ENCODE measurements at places on chromosomes 12 and 14.

DNA sequence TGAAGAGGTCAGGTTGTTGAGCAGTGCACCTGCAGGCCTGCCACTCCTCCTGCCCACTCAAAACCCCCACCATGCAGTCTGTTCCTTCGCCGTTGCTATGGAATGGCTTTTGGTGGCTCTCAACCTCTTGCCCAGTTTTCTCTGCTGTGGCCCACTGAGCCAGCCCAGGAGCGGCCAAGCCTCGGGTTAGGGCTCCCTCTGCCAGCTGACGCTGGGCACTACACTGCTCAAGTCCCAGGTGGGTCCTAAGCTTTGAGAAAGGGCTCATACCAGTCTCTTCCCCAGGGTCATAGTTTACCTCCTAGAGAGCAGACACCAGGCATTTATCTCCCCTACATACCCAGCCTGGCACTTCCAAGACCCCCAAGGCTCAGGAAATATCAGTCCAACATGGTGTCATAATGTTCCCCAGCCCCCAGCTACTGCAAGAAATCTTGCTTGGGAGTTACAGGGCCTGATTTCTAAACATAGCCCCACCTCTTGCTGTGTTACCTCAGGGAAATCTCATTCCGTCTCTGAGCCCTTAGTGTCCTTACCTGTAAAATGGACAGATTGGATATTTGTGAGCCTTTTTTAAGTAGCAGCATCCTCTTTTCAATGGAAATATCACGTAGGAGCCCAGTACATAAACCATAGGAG lies 59.4 kb downstream of the TSPAN11 start:
- no peak overlapping the region for H3K27ac ChIP-seq
- no peaks in the 10 kb centered on the region for H3K4me1 ChIP-seq
- no peaks in the 10 kb centered on the region for H3K36me3 ChIP-seq
- no peak overlapping the region for H3K4me3 ChIP-seq

DNA sequence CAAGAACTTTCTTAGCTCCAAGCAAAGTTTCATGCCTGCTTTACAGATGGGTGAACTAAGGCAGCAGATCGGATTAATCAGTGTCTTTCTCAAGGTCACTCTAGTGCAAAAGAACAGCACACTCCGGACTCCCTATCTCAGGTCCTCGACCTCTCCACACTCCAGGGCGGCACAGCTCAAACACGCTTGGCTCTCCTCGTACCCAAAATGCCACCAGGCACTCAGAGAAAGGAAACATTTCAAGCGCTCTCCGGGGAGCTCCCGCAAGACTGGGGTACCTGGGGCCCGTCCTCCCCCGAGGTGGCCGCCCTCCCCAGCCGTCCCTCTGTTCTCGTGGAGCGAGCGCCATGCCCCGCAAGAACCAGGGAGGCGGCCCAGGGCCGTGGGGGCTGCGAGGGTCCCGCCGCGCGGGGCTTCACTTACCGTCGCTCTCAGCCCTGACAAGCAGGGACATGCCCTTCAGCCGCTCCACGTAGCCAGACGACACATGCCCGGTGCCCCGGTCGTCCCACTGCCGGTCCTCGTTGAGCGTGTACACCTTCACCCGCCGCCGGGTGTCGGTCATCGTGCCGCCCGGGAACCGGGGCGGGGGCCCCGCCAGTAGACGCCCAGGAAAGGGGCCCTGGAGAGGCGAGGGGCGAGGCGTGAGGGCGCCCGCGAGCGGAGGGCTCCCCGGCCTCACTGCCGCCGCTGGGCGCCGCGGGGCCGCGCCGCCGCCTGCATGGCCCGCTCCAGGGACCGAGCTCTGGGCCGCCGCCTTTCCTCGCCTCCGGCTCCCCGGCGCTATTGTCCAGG lies 830 bp downstream of the PPP4R3A start:
- no peak for DNase-seq
- peak overlapping the region; percentile 89 for H3K4me3 ChIP-seq
- H3K27ac ChIP-seq = no peak overlapping the region
- H3K27me3 ChIP-seq = no peaks in the 10 kb centered on the region
- no peaks in the 10 kb centered on the region for H3K4me1 ChIP-seq

GRCh38 chr12:55852740-55853139 lies 10.0 kb upstream of the MMP19 start:
- H3K4me1 ChIP-seq = peaks cover 2% of the 10 kb centered on the region
- no peak overlapping the region for H3K27ac ChIP-seq
- DNase-seq = no peak

DNA sequence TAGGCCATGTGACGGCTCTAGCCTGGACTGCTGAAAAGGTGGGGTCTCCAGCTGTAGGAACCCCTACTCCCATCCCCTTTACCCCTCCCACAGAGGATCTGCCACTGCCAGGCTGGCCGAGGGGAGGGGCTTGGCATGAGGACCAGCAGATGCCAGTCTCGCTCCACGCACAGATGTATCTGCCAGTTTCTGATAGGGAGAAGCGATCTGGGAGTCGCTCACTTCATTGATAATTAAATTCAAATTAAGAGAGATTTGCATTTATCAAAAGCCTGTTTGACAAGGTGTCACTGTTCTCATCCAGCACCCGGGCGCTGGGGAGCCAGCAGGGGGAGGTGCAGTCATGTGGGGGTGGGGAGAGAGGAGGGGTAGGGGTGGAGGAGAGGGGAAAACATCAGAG lies 217.6 kb upstream of the MYL2 start:
- H3K27me3 ChIP-seq = no peaks in the 10 kb centered on the region
- H3K27ac ChIP-seq = no peak overlapping the region
- no peak for DNase-seq
- no peak overlapping the region for H3K4me3 ChIP-seq
- H3K4me1 ChIP-seq = no peaks in the 10 kb centered on the region

GRCh38 chr12:9163392-9163791 lies 44.8 kb downstream of the PZP start:
- H3K27ac ChIP-seq = no peak overlapping the region
- no peaks in the 10 kb centered on the region for H3K36me3 ChIP-seq
- DNase-seq = no peak

GRCh38 chr14:57870686-57871457 lies 5.0 kb upstream of the SLC35F4 start:
- no peaks in the 10 kb centered on the region for H3K36me3 ChIP-seq
- peaks cover 4% of the 10 kb centered on the region for H3K4me1 ChIP-seq
- H3K27ac ChIP-seq = no peak overlapping the region

- no peaks in the 10 kb centered on the region for H3K27me3 ChIP-seq
- H3K36me3 ChIP-seq = no peaks in the 10 kb centered on the region
- no peak overlapping the region for H3K4me3 ChIP-seq
- DNase-seq = no peak
These were observed 85.5 kb downstream of the STON2 start for GRCh38 chr14:81314443-81315175.

DNA sequence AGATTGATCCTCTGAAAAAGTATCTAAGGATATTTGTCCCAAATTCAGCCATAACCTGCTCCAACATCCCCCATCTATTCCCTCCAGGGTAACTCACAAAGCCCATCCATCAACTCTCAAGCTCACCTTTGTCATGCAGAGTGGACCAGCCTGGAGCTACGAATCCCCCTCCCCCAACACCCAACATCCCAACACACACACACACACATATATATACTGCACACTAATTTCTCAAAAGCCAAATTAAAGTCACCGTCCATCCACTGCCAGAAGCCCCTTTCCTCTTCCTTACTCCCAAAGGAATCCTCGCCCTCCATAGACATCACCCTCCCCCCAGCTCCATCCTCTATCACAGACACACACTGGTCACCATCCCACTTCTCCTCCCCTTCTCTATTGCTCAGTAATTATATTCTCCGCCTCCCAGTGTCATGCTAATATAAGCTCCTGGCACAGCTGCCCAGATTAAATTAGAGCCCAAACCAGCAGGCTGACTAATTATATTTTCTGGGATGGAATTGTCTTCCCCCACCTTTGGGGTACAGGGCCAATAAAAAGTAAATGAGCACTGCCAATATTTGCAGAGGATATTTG lies 13.5 kb upstream of the TESPA1 start:
- no peaks in the 10 kb centered on the region for H3K27me3 ChIP-seq
- peaks cover 4% of the 10 kb centered on the region for H3K4me1 ChIP-seq
- no peak for DNase-seq
- no peak overlapping the region for H3K4me3 ChIP-seq

- DNase-seq = no peak
- no peaks in the 10 kb centered on the region for H3K27me3 ChIP-seq
- no peaks in the 10 kb centered on the region for H3K36me3 ChIP-seq
- peaks cover 1% of the 10 kb centered on the region for H3K4me1 ChIP-seq
- no peak overlapping the region for H3K4me3 ChIP-seq
These were observed 17.9 kb downstream of the SPRING1 start for GRCh38 chr12:116719731-116720528.

DNA sequence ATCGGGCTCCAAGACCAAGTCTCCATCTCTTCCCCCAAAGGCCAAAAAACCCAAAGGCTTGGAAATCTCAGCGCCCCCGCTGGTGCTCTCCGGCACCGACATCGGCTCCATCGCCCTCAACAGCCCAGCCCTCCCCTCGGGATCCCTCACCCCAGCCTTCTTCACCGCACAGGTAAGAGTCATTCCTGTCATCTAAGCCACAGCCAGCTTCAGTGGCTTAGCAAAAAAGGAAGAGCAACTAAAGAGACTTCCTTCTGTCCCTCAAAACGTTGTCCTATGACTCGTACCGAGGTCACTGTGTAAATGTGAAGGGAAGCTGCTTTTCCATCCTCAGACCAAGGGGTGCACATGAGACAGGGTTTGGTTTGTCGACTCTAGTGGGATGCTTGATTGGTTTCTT lies 53.4 kb downstream of the ELK3 start:
- 0 out of 2 replicates have a peak, but pooled peaks cover 5% of the 10 kb centered on the region for H3K36me3 ChIP-seq
- no peak overlapping the region for H3K27ac ChIP-seq
- H3K27me3 ChIP-seq = no peaks in the 10 kb centered on the region

DNA sequence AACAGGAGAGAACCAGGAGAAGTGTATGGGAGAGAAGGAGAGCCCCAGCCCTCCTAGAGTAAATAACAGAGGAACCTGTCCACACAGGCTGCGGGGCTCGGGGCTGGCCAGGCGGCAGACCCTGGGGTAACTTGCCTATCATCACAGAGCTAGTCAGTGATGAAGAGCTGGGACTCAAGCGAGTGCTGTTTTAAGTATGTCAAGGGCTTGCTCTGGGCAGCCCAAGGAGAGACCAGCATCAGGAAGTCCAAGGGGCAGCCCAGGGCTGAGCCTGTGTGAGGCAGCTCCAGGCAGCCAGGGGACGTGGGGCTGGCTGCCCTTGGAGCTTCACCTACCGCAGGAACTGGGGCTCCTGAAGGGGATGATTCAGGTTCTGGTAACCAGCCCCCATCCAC lies 10.0 kb downstream of the VWF start:
- H3K4me3 ChIP-seq = no peak overlapping the region
- no peak overlapping the region for H3K27ac ChIP-seq
- no peaks in the 10 kb centered on the region for H3K36me3 ChIP-seq

DNA sequence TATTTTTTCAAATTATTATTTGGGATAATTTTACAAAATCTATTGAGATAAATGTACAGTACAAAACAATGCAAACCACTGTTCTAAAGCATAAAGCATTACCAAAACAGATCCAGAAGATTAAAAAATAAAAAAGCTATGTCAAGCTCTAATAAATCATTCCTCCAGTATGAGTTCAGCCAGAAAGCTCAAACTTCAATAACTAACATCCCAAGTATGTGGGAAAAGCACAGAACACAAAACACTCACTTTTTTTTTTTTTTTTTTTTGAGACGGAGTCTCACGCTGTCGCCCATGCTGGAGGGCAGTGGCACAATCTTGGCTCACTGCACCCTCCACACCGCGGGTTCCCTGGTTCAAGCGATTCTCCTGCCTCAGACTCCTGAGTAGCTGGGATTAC lies 11.3 kb downstream of the SAV1 start:
- H3K27me3 ChIP-seq = no peaks in the 10 kb centered on the region
- H3K27ac ChIP-seq = no peak overlapping the region
- DNase-seq = no peak

- no peaks in the 10 kb centered on the region for H3K27me3 ChIP-seq
- H3K36me3 ChIP-seq = no peaks in the 10 kb centered on the region
- H3K4me1 ChIP-seq = no peaks in the 10 kb centered on the region
- no peak for DNase-seq
These were observed 55.5 kb upstream of the PCED1B start for GRCh38 chr12:47023953-47024352.

- DNase-seq = no peak
- no peak overlapping the region for H3K4me3 ChIP-seq
- H3K27me3 ChIP-seq = no peaks in the 10 kb centered on the region
- H3K36me3 ChIP-seq = no peaks in the 10 kb centered on the region
- no peaks in the 10 kb centered on the region for H3K4me1 ChIP-seq
- H3K27ac ChIP-seq = no peak overlapping the region
These were observed 6.2 kb upstream of the CGRRF1 start for GRCh38 chr14:54503486-54503885.

- no peak for DNase-seq
- H3K27ac ChIP-seq = no peak overlapping the region
- H3K27me3 ChIP-seq = no peaks in the 10 kb centered on the region
- no peak overlapping the region for H3K4me3 ChIP-seq
These were observed 115.9 kb upstream of the PELI2 start for GRCh38 chr14:56002342-56002741.

DNA sequence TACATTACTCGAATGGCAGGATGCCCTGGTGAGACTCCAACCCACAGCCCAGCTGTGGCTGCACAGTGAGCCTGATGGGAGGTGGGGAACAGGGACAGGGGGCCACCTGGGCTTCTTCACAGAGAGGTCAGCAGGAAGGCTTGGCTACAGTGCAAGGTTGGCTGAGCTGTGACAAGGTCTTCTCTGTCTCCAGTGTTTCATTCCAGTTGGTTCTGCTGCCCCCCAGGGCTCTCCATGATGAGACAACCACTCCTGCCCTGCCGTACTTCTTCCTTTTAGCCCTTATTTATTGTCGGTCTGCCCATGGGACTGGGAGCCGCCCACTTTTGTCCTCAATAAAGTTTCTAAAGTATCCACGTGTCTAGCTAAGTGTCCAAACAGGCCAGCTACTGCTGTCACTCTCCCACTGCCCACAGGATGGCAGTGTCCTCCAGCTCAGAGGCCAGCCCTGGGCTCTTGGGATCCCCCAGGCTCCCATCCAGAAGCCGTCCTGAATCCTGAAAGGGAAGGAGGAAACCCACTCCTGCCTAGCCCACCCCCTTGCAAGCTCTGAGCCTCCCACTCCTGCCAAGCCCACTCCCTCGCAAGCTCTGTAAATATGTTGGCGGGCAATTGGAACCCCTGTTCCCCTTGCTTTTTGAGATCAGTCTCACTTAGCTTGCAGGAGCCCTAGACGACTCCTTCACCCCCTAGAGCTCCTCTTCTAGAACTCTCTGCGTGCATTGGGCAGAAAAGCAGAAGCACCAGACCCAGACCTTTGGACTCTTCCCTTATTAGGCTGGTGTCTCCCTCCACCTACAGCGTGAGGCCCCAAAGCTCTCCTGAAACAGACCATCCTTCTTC lies 5.4 kb downstream of the C1QL4 start:
- peaks cover 22% of the 10 kb centered on the region for H3K36me3 ChIP-seq
- H3K27me3 ChIP-seq = peaks cover 47% of the 10 kb centered on the region
- no peak overlapping the region for H3K27ac ChIP-seq
- DNase-seq = no peak
- no peak overlapping the region for H3K4me3 ChIP-seq

GRCh38 chr14:66514213-66514612 lies 6.3 kb downstream of the GPHN start:
- peaks cover 1% of the 10 kb centered on the region for H3K27me3 ChIP-seq
- DNase-seq = no peak
- no peak overlapping the region for H3K4me3 ChIP-seq
